ENCODE measurements at places on chromosomes 5 and 9.

DNA sequence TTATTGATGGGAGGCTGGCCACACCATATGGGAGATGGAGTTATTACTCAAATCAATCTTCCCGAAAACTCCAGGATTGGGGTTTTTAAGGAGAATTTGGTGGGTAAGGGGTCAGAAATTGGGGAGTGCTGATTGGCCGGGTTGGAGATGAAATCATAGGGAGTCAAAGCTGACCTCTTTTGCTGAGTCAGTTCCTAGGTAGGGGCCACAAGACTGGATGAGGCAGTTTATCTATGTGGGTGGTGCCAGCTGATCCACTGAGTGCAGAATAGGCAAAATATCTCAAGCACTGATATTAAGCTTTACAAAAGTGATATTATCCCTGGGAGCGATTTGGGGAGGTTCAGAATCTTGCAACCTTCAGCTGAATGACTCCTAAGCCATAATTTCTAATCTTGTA is 75.7 kb upstream of the CLINT1 start:
- DNase-seq = no peak

DNA sequence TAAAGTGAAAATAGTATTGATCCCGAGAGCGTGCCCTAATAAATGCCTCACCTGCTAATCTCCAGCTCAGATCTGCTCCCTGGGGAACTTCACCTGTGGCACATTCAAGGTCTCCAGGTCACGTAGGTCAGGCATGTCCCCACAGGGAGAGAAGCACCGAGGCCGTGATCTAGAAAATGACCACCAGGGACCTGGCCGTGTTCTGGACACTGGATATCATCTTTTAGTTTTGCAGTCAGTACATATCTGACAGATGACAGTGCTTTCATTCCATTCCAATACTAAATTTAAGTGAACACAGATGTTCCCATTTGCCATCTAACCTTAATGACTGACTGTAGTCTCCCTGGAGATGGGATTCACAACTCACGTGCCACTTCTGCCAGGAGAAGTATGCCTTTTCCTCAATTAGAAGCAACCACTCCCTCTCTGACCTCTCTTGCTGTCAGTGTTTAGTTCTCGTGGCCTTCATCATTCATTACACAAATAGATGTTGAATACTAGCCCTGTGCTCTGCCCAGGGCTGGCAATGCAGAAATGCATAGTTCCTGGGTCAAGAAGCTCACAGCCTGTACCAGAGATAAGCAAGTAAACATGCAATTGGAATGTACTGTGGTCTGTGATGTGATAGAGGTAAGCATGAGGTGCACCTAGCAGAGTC is 276.5 kb downstream of the NTRK2 start:
- no peak for DNase-seq

DNA sequence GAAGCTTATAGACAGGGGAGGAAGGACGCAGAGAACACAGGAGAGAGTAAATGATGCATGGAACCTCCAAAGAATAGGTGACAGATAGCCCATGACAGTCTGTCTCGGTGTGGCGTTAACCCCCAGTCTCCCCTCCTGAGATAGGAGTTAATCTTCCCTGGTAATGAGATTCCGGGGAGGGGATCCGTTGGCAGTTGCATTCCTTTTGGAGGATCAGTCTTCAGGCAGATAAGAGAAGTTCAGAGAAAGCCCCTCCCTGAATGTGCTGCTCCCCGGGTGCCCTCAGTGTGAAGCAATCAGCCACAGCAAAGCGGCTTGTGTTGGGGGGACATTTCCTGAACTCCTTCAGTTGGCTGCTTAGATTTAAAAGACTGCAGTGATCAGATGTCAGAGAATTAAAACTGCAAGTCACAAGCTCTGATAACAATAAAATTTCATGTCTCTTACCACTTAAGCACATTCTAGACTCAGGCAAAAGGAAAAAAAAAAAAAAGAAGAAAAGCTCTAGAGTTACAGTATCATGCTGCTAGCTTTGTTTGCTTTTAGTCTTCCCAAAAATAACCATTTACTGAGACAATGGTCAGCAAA is 121.1 kb downstream of the EGFLAM start:
- no peak for DNase-seq

- DNase-seq = no peak
Measured at GRCh38 chr9:81264516-81264915, 424.8 kb downstream of the TLE1 start.

DNA sequence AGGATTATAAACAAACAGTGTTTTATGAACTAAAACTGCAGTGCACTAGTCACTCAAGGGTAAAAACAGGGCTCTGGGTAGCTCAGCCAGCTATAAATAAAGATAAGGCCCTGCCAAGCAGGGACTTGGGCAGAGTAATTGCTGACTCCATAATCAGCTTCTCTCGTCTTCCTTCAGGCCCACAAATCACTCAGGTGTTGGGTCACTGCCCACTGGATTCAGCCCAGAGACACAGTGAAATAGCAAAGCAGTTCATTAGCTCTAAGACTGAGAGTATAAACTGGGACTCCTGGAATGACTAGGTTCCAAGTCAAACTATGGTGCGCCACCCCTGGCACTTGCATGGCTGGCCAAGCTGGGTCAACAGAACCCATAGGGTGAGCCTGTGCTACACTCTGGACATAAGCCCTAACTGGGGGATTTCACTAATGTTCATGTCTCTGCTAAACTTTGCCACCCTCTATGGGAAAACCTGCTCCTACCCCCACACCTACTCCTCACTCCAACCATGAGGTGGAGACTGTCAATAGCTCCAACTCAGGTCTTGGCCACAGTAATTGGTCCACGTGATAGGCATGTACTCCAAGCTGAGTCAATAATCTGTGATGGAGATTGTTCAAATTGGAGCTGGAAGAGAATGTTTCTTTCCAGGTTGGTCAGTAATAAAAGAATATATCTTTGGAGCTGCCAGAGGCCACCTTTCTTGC is 158.5 kb downstream of the SLIT3 start:
- no peak for DNase-seq

GRCh38 chr5:179841621-179842020 is 17.0 kb downstream of the MRNIP start:
- DNase-seq = no peak

GRCh38 chr9:130846487-130847305 is 11.6 kb downstream of the ABL1 start:
- DNase-seq = no peak

DNA sequence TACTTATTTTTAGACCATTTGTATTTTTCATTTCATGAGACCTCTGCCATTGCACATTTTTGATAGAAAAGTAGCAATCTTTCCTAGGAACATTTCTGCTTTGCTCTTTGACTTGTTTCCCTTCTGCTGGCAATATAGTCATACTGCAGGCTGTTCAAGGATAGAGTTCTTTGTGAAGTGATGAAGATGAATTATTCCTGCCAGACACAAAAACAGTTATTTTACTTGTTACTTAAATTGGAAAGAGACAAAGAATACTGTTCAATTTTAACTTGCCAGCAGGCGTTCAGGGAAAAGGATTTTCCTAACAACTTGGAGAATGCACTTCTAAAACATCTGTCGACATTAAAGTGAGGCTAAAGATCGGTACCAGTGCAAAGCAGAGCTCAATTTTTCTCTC is 251.7 kb upstream of the ACTBL2 start:
- DNase-seq = no peak

GRCh38 chr9:100317706-100318105 is 35.0 kb downstream of the TEX10 start:
- DNase-seq = no peak

DNA sequence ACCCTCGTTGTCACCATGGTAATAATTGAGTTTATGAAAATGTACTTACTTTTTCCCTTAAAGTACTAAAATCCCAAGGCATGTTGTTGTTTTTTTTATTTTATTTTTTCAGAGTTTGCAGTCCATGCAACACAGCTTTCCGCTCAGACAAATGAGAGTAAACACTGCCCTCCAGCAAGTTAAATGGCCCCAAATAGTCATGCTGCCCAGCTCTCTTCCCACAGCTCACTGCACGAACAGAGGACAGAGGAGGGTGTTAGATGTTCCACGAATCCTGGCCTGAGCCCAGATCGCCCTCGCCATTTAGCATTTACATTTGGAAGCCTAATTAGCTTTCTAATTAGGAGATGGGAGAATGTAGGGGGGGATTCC is 1.9 kb downstream of the NIM1K start:
- DNase-seq = no peak

- DNase-seq = no peak
Measured at GRCh38 chr5:147055089-147055826, 176.7 kb upstream of the PPP2R2B start.

GRCh38 chr5:31000287-31000686 is 193.2 kb upstream of the CDH6 start:
- no peak for DNase-seq

DNA sequence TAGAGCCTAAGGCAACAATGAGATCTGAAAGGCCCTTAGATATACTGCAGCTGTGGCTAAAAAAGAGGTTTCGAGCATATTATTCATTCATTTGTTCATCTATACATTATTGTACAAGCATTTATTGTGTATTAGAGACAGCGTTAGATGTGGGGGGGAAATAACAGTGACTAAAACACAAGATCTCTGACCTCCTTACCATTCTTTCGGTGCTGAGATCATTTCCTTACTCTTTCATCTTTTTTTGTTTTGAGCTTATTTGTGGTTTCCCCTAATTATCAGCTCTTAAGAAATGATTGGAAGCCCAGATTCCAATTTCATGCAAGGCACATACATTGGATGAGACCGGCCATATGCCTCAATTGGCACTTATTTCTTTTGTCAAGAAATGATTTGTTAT is 113.2 kb downstream of the SEC61B start:
- DNase-seq = no peak

GRCh38 chr9:117545846-117546245 is 131.0 kb upstream of the ASTN2 start:
- no peak for DNase-seq

- DNase-seq = no peak
Measured at GRCh38 chr5:23482642-23483041, 24.8 kb upstream of the PRDM9 start.

DNA sequence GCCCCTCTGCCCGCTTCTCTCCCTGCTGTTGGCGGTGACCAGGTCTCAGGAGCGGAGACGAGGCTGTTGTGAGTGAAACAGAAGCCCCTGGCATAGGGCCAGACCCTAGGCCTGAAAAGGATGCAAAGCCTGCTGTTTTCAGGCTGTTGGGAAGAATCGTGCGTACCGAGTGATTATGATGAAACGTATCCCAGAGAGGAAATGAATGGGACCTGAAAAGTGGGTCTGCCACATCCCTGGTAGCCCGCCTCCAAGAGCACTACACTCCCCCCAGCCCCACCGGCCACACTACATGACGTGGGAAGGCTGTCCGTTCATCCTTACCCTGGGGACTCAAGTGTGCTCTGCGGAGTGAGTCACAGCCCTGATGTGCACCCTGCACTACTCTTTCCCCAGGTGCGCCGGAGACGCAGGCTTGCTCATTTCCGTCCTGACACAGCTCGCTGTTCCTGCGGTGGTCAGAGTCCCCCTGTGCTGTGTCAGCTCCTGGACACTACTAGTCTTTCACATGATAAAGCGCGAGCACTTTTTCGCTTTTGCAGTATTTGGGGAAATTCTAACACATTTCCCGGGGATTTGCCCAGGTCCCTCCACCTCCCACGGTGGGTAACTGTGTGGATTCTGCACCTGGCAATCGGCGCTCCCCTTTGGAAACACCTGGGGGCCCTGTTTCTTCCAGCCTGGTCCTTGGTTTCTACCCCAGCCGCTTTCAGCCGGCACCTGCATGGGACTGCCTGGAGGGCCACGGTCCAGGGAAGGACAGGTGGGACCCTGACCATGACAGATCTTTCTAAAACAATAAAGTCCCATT is 91.5 kb downstream of the ANKRD33B start:
- no peak for DNase-seq

GRCh38 chr9:114725930-114726329 is 43.9 kb upstream of the TEX48 start:
- no peak for DNase-seq

DNA sequence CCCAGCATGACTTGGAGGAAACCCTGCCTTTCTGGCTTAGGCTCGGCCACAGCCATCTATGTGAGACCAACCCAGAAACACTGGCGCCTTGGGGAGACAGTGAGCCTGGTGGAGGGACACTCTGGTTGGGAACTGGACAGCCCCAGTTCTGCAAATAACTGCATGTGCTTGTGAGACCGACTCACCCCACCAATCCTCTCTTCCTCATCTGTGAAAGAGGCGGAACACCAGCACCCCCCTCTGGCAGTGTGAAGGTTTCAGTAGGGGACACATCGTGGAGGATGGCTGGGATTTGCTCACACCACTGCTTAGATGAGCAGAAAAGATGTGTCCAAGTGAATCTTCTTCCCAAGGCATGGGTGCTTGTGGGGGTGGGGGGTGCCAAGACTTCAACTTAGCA is 43.4 kb upstream of the N4BP3 start:
- DNase-seq = peak; percentile 10

GRCh38 chr5:53002491-53002890 is 13.3 kb downstream of the ITGA2 start:
- DNase-seq = no peak

GRCh38 chr5:128774605-128775004 is 190.7 kb upstream of the SLC27A6 start:
- DNase-seq = no peak

DNA sequence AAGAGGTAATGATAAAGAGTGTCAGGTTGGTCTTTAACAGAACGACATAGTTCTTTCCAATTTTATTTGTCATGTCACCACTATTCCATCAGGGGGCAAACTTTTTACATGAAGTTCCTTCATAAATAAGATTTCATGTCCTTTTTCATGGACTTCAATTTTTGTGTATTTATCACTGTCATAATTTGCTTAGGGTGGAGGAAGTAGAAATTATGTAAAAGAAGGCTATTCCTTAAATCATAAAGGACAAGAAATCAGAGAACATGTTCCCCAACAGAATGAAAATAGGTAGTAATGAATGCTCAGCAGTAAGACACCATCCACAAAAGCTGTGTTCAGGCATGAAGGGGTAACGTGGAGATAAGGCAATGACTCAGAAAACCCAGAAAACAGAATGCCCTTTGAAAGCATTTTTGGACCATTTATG is 72.7 kb downstream of the ZFAND5 start:
- DNase-seq = no peak

- DNase-seq = no peak
Measured at GRCh38 chr5:137667341-137667740, 68.5 kb downstream of the KLHL3 start.

DNA sequence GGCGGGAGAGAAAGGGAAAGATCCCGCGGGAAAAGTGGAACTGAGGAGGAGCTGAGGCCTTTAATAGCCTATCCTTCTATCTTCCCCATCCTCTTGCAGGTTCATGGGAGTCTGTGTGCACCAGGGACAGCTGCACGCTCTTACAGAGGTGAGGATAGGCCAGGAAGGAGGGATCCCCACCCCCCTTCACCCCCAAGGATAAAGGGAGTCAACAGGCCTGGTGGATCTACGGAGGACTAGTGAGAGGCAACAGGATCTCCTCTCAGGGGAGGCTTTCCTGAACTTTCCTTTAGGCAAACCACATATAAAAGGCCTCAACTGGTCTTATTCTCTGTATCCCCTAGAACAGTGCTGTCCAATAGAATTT is 1.1 kb downstream of the TESK1 start:
- DNase-seq = no peak

- no peak for DNase-seq
Measured at GRCh38 chr5:96320797-96321196, 112.3 kb downstream of the PCSK1 start.

GRCh38 chr5:15023846-15024245 is 152.3 kb upstream of the ANKH start:
- no peak for DNase-seq
